ENCODE measurements at places on chromosomes 5 and 9.

DNA sequence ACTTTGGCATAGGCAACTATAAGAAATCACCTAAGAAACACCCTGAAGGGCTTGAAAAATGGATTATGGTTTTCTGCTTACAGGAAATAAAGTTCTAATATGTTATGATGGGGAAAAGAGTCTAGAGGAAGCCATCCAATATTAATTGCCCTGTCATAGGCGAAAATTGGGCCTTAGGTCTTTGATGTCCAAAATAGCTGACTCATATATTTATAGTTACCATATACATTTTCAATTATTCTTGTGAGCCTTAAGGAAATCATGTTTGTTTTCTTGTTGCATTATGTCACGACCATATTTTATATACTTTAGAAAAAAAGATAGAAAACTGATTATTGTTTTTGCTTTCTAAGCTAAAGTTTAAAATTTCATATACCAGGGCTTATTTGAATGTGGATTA, 509.1 kb downstream of the CDH12 start:
- DNase-seq: no peak

- no peak for DNase-seq
These were observed 6.1 kb downstream of the TJP2 start for GRCh38 chr9:69180200-69180599.

DNA sequence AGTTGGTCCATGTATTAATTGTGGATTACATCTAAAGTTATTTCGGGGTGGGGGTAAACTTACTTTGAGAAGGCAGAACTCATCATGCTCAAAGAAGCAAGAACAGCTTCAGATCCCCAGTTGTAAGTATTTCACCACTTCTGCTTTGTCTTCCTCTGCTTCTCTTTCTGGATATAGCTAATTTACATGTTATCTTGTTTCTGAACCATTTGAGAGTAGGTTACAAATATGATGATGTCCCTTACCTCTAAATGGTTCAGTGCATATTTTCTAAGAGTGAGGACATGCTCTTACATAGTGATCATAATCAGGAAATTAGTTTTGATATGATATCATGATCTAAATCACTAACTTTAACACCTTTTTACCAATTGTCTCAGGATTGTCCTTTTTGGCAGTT, 11.9 kb downstream of the TRIO start:
- DNase-seq: no peak

- DNase-seq: no peak
These were observed 45.0 kb downstream of the PRR16 start for GRCh38 chr5:120509053-120509452.

DNA sequence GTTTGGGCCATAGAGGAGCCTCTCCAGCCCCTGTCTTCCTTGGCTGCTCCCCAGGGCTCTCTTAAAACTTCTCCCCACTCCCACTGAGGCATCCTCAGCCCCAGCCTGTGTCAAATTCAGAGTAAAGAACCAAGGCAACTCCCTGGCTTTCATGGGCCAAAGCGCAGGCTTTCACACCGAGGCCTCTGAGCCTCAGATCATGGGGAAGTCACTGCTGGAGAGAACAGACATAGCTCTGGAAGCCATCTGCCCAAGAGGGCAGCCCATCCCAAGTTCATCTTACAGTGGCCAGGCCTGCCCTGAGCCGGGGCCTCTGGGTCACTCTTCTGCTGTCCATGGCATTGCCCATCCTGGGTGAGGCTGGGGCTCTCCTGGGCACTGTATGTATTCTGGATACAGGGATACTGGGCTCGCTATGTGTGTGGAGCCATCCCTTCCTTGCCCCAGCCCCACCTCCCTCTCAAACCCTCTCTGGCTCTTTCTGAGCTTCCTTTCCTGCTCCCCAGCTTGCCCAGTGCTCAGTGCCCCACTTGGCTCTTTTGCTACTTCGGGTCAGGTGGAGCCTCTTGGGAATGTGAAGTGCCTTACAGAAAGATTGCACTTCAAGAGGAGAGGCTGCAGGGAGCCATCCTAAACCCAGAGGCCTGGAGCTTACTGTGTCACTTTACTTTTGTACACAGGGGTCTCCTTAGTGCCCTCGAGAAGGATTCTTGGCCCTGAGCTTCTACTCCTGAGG, 33.0 kb downstream of the TGFBI start:
- DNase-seq: no peak

- no peak for DNase-seq
These were observed 72.6 kb downstream of the SH3RF2 start for GRCh38 chr5:146009020-146009419.

- no peak for DNase-seq
These were observed 7.6 kb downstream of the DNAJC18 start for GRCh38 chr5:139431706-139432105.

GRCh38 chr9:36123515-36123914, 13.0 kb upstream of the GLIPR2 start:
- no peak for DNase-seq

DNA sequence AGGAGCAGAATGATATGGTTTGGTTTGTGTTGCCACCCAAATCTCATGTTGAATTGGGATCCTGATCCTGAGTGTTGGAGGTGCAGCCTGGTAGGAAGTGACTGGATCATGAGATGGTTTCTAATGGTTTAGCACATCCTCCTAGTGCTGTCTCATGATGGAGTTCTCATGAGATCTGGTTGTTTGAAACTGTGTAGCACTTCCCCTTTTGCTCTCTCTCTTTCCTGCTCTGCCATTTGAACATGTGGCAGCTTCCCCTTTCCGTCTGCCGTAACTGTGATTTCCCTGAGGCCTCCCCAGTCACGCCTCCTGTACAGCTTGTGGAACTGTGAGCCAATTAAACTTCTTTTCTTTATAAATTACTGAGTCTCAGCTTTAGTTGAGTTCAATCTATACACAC, 756.8 kb upstream of the CDH6 start:
- no peak for DNase-seq

DNA sequence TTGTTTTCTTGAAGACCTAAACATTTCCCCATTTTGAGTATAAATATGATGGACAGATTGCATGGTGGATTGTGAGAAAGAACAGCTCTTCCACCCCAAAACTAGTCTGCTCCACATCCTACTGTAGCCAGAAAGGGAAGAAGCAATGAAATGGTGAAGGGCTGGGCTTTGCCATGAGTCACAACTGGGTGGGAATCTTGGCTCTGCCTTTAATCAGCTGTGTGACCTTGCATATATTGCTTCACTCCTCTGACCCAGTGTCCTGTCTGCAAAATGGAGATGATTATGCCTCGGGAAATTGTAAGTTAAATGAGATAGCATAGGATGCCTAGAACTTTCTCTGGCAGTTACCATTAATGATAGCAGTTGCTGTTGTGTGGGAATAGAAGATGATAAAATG, 101.9 kb downstream of the PDE8B start:
- no peak for DNase-seq

DNA sequence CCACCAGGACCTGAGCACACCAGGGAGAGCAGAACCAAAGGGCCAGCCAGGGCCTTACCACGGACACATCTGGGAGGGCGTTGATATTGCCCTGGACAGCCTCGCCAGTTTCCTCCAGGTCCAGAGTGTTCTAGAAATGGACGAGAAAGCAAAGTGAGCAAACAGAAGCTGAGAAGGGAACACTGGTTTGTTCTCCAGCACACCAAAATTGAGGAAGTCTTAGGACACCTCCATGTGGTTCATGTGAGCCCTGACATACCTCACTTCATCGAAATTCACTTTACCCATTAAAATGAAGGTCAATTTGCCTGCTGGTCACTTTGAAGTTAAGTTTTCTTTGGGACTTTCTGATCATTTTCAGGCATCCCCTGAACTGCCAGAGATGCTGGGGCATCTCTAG, 20.1 kb upstream of the AKNA start:
- DNase-seq: no peak

GRCh38 chr5:161414896-161415295, 131.6 kb downstream of the GABRB2 start:
- no peak for DNase-seq

DNA sequence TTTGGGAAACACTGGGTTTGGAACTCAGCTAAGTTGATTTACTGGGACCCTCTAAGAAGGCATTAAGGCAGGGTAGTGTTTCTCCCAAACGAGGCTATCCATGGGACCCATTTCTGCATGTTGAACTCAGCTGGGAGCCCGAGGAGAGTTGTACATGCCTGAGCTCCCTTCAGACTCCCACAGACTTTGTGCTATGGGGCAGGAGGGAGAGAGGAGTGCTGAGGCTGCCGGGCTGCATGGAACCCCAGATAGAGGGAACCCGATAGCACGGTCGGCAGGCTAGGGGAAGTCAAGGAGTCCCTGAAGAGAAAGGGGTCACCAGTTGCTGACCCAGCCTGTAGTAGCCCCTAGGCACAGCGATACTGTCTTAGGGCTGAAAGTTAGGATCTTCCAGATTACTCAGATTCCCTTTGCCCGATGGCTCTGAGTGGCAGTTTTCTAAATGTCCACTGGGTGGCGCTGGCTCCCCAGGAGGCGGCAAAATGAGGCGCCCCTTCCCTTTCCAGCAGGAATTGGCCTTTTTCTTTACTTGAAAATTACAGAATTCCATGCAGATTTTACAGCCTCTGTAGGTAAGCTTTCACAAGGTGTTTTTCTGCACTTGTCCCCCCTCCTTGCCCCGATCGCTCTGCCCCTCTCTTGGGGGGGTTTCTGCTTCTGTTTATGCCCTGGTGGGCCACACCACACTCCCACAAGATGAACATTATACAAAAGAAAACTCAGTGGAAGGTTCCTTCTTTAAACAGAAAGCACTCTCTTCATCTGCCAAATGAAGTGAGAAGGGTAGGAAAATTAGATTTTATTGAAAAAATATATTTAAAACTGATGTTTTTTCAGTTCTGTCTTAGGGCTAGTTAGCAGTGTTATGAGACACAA, 17.8 kb downstream of the NANS start:
- no peak for DNase-seq

- no peak for DNase-seq
These were observed 197.5 kb downstream of the MAPKAP1 start for GRCh38 chr9:125509476-125509875.

GRCh38 chr9:122580360-122580759, 2.8 kb downstream of the OR1L8 start:
- no peak for DNase-seq

DNA sequence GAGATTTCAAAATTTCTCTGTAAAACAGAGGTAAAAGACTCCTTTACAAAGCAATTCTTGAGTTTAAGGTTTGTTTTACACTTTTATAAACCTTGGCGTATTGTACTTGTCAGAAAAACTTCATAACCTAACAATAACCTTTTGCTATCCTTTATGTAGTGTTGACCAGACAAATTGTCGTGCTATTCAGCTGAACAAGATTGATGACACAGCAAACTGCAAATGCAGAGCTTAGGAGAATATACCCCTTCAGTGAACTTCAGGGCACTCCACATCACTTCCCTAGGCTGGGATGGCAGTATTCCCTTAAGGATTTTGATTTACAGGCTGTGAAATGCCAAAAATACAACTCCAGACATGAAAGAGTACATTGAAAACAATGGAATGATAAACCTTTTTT, 89.2 kb upstream of the CDH18 start:
- DNase-seq: no peak

DNA sequence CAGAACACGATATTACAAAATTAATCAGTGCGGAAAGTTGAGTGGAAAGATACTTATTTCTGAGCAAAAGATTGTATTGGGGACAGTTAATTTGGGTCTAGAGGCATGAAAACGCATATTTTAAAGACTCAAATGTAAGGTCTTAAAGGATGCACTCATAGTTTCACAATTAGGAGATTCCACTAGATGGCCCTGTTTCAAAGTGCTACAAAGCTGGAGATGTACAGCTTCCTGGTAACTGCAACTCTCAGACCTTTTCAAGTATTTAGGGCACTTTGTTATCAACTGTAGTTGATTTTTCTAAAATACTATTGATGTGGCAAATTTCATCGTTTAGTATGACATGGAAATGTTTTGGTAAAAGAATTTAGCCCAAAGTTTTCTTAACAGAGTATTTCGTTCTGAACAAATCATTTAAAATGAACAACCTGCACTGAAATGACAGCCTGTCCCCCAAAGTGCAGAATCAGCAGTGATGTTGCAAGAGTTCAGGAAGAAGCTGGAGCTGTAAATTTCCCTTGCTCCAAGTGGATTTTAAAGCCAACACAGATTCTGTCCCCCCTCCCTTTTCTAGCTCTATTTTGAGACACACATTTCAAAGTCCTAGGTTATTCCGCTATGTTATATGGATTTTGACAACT, 16.2 kb upstream of the NDUFB6 start:
- DNase-seq: no peak

DNA sequence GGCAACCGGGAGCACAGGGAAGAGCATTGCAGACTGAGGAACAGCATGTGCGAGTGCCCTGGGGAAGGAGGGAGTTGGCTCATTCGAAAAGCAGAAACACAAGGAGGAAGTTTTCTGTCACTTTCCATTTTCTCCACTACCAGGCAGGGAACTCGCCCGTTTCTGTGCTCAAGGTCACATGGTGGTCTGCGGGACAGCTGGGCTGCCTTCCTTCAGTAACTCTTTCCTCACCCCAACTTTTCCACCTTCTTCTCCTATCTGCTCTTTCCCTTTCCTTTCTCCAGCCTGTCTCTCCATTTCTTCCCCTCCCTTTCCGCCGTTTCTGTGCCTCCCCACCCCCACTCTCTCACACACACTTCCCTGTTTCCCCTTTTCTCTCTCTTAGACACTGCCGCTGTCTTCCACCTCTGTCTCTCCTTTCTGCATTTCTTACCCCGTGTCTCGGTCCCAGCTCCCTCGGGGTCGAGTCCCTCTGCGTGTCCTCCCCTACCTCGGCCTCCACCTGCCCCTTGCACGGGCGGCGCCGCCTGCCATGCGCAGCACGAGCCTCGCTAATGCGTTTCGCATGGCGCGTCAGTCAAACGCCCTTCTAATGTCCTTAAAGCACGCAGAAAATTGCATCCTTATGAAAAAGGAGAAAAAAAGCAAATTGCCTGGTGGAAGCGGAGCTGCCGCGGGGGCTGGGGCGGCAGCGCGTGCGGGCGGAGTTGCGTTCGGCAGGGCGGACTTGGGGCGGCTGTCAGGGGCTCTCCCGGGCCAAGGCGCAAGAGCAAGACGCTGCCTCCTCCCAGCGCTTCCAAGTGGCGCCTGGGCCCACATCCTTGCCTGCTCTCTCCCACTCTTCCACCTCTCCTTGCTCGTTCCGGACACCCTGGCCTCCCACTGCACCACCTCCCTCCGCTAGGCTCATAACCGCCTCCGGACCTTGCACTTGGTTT, 9.5 kb downstream of the BARX1 start:
- DNase-seq: no peak

DNA sequence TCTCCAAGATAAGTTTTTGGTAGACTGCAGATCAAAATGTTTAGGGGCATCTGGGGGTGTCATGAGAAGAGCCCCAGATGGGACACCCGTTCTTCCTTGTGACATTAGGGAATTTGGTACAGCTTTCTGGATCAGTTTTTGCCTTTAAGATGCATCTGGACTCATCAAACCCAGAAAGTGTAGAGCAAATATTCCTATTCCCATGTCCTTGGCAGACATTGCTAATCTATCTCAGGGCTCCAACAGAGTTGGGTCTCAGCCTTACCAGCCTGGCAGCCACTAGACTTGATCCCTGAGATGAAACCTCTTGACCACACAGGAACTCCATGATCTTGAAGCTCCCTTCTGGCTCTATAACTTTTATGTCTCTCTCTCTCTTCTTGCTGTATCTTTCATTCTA, 35.6 kb downstream of the ERGIC1 start:
- DNase-seq: no peak

DNA sequence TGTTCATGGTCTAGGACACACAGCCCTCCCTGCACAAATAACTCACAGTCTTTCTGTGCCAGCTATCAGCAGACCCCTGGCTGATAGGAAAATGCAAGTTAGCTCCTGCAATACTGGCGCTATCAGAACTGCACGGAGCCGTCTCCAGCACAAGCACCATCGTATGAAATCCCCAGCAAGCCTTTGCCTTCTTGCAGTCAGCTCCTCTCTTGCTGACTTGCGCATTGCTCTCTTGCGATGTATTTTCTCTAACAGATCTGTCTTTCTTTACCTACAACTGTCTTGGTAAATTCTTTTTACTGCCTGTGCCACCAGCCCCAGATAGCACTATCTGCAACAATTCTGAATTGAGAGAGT, 25.1 kb upstream of the UGCG start:
- DNase-seq: no peak

All from NCI-H187 treated with DMSO at 0.1 percent for 48 hours (cell line).